ENCODE measurements at places on chromosomes 3 and 15.

DNA sequence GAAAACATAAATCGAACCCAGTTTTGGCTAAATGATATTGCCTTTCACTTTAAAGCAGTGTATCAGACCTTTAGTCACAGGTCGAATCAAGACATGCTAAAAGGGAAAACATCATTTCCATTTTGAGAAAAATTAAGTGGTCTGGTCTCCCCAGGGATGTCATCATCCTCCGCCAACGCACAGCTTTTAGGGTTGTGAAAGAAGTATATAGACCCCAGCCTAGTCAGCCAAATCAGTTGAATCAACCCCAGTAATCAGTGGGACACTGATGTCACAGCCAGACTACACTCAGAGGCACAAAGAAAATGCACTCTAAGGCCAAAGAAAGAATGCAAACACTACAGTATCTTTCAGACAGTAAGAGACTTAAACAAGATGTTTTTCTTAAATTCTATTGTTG lies 187.4 kb downstream of the ZIC4 start:
- DNase-seq, result no peak

- DNase-seq, result no peak
These were observed 32.2 kb downstream of the ATP10A start for GRCh38 chr15:25830844-25831451.

DNA sequence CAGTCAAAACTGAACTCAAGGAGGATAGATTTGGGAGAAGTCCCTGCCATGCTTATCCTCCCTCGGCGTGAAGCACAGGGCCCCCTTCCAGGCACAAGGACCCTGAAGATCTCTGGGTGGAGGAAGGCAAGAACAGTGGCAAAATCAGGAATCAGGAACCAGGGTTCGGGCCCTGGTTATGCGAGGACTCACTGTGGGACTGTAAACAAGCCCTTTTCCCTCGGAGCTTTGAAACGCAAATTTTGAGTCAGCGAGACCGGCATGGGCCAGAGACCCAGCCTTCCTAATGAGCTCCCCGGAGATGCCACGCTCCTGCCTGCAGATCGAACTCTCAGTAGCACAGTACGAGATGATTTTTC lies 70.1 kb downstream of the SLC12A8 start:
- DNase-seq, result no peak

DNA sequence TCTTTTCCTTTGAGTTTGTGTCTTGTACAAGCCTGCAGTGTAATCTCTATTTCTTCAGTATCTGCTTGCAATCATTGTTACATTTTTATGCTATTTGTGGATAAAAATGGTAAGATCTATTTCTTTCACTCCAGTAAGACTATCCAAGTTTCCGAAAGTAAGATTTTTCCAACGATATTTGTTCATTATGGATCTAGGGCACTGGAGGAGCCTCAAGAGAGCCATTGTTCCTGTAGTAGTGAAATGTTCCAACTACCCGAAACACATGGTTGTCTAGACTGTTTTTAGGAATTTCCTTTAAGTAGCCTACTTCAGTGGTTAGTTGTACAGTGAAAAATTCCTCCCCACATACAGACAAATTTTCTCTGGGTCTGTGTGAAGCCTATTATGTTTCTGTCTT lies 597.4 kb downstream of the RSL24D1 start:
- no peak for DNase-seq

DNA sequence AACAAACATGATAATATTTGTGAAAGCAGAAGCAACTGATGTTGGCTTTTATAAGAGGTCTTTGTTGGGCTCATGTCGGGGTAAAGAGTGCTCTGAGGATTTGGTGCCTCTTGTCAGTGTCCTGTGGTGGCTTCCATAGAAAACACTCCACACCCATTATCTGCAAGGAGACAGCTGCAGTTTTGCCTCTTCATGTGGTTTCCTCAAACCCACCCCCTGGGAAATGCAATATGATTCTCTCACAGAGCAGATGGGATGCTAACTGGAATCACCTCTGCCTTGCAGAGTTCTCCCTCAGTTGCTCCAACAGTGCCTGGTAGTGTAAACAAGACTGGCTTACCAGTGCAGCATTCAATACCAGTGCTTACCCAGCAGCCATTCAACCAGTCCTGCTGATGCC lies 771.4 kb upstream of the CFAP20DC start:
- no peak for DNase-seq

- no peak for DNase-seq
These were observed 34.9 kb downstream of the DCLK3 start for GRCh38 chr3:36729204-36730056.

- no peak for DNase-seq
These were observed 187.7 kb upstream of the CHRNA7 start for GRCh38 chr15:31842532-31843195.

- DNase-seq, result no peak
These were observed 188.6 kb downstream of the SHQ1 start for GRCh38 chr3:72659596-72659995.

GRCh38 chr3:12114251-12114650 lies 44.5 kb downstream of the TIMP4 start:
- no peak for DNase-seq

DNA sequence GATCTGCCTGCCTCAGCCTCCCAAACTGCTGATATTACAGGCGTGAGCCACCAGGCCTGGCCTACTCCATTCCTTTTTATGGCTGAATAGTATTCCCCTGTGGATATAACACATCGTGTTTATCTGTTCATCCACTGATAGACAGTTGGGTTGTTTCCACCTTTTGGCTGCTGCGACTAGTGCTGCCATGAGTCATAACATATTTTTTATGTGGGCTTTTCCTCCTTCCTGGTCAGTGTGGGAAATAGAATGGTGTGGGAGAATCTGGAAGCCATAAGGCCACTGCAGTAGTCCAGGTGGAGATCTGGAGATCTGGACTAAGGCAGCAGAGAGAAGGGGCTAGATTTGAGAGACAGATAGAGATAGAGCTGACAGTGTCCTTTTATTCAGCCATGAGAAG lies 16.2 kb downstream of the LCMT2 start:
- DNase-seq, result no peak

DNA sequence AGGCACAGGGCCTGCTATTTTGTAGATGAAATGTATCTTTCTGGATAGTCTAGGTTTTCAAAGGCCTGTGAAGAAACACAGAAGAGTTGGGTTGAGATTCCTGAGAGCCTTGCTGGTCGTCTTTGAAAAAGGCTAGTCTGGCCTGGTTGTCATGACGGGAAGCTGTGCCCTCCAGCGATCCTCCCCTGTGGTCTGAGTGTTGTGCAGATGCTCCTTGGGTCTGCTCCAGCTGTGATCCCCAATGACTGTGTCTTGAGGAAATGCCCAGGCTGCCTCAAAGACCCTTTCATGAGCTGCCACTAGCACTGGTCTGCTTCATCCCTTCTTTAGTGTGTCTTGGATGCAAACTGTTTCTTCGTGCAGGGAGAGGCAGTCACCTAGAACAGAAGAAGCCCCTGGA lies 111.0 kb upstream of the SYNPR start:
- no peak for DNase-seq

DNA sequence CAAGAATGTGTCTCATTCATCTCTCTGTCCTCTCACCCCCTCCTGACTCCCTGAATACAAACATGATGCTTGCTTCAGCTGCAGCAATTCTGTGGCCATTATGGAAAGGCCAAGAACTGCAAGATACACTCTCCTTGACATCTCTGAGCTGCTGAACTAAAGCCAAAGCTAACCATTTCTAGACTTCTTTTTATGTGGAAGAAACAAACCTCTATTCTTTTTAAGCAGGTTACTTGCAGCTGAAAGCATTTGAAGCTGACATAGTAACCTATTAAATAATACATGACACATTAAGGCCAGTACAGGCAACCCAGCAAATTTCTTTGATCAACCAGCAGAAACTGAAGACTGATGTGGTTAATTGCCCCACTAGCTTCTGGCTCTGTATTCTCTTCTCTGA lies 17.5 kb downstream of the FHIT start:
- DNase-seq, result no peak

GRCh38 chr3:154182975-154183374 lies 61.8 kb downstream of the ARHGEF26 start:
- DNase-seq, result no peak

DNA sequence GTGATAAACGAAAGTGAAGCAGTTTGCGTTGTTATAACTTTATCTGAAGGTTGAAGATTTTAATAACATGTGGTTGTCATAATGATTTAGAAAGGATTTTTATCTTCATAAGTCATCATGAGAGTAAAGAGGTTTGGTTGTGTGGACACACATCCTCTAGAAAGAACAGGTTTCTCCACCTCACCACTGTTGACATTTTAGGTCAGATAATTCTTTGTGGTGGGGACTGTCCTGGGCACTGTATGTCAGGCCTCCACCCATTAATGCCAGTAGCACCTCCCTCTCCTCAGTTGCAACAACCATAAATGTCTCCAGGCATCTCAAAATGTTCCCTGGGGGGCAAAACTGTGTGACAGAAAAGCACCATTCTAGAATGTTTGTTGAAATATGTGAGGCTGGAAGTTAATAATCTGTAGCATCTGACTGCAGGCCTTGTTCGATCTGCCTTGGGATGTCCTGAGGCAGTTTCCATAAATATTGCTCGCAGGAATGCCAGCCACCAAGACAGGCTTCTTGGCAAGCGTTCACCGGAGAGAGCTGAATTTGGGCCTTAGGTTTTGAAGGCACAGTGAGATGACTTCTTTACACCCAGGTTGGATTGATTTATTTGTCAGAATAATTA lies 100.1 kb downstream of the ADAMTSL3 start:
- no peak for DNase-seq

DNA sequence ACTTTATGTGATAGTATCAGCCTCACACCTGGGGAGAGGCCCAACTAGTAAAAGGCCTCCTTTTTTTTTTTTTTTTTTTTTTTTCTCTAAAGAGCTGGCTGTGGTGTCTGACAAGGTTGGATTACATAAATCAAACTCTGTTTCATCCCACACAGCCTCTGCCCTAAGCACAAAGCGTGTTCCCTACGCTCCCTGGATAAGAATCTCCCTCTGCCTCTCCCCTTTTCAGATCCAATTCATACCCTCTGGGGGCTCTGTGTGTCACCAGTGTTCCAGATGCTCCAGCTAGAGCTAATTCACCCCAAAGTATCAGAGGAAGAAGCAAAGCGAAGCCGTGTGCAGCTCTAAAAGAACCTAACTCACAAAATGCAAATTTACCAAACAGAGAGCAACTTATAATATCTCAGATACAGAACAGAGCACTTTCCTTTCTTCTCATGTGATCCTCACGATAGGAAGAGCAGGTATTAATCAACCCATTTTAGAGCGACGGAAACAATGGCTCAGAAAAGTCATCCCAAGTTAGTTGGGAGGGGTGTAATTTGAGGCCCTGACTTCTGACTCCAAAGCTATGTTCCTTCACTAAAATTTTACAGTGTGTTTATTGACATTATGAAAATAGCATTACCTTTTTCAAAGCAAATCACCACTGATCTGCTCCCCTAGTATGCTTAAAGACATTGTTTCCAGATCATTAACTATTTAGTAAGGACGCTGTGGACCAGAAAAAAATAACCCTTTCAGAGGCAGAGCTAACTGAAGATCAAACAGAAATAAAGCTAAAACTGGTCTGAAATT lies 12.4 kb downstream of the BMF start:
- DNase-seq, result no peak

Data from breast epithelium (tissue), 4 donors.